Neural progenitor cell (in vitro differentiated cells): ENCODE measurements at places on chromosomes 1 and 21. TPM values are rescaled to one million over a fixed set of nuclear protein-coding genes. Genes with fewer than 3 reads are reported as not detected.

DNA sequence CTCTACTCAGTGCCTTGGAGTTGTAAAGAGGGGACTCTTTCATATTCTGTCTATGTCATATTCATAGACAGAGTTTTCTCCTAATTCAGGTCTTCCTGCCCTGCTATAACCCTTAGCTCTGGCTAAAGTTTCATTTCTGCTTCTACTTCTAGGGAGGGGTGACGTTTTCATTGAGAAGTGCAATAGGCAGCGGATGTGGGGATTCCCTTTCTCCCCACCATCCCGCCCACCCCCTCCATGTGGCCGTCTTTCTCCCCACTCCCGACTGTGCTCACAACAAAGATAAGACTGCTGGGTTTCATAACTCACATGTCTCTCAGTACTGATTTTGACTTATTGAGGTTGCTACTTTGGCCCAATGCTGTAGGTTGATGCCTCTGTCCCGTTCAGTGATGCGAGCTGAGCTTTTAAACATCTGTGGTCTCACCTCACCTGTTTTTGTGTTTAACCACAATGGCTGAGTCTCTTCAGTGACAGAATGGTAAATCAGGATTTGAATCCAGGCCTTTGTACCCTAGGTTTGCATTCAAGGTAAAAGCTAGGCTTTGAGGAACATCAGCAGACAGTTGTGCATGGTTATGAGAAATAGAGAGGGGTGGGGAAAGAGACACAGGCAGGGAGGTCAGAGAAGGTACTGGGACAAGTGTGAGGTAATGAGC is 7.8 kb upstream of the KIF14 start:
- DNase-seq = no peak

DNA sequence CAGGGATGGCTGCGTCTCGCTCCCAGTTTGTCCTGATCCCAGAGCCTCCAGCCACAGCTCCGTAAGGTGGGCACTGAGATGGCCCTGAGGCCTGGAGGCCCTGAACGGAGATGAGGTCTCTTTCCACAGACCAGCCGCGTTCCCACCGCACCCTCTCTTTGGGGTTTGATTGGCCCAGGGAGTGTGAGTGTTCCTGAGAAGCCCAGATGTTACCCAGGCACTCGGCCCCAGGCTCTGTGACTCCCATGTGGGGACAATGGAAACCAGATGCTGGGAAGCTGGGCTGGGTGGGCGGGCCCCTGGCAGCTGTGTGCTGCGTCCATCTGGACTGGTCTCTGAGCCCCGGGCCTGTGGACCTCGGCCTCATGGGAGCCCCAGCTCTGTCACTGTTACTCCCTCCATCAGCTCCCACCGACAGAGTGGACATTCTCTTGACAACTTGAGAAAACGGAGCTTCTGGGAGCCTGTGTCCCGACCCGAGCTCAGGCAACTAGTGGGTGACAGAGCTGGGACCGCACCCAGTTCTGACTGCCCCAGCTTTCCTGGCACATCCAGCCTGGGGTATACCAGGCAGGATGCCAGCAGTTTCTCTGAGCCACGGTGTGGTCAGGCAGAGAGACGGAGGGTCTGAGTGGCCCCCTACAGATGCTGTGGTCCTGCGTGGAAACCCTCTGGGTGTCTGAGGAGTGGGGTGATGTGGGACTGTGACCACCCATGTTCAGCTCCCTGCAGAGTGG is 9.8 kb upstream of the COL6A1 start:
- no peak for DNase-seq

DNA sequence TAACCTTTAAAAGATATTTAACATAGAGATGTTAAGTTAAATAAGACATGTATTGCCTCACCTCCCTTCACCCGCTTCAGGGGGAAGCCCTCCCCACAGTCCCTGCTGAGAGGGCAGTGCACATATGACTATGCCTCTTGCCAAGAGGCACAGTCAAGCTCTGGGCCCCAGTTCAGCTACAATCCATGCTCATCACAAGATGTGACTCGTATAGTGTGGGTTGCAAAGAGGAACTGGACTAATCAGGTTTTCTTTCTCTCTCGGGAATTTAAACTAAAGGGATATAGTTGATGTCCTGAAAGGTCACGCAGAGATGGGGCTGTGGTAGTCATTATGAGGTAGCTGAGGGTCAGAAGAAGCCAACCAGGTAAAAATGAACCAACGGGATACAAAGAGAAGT is 35.6 kb downstream of the LYST start:
- no peak for DNase-seq

The SLC45A1 gene
- total RNA-seq = 1.1 and 3.3 TPM in 2 replicates

DNA sequence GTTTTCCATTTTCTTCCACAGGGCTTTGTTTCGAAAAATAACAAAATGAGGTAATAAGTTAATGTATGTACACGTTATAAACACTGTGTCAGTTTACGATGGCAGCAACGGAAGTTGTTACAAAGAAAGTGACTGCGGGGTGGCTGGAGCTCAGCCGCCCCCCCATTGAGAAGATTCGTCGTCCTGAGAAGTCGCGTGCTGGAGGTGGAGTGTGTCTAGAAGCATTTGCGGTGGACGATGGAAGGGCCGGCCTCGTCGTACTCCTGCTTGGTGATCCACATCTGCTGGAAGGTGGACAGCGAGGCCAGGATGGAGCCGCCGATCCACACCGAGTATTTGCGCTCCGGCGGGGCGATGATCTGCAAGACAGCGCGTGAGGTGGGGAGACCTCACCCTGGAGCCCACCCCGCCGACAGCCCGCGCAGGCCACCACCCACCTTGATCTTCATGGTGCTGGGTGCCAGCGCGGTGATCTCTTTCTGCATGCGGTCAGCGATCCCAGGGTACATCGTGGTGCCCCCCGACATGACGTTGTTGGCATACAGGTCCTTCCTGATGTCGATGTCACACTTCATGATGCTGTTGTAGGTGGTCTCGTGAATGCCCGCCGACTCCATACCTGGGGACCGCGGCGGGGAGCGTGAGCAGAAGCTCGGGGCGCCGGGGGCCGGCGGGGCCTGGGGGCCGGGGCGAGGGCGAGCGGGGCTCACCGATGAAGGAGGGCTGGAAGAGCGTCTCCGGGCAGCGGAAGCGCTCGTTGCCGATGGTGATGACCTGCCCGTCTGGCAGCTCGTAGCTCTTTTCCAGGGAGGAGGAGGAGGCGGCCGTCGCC is 2.4 kb downstream of the ACTA1 start:
- DNase-seq = no peak

GRCh38 chr21:38492007-38492406 is 6.3 kb downstream of the ERG start:
- no peak for DNase-seq

DNA sequence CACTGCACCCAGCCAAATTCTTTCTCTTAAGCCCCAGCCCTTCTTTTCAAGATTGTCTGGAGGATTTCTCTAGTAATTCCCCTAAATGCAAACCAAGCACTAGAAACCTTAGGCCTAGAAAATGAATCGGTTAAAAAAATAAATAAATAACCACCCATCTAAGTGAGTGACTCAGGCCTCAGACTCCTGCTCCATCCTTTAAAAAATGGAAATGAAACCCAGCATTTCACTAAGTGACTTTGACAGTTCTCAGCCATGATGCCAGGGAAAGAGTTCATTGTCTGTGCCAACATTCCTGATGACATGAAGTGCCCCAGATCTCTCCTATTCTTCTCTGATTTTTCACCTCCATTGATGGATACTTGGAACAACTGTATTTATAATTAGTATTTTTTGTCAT is 415.2 kb upstream of the DAB1 start:
- DNase-seq = no peak

DNA sequence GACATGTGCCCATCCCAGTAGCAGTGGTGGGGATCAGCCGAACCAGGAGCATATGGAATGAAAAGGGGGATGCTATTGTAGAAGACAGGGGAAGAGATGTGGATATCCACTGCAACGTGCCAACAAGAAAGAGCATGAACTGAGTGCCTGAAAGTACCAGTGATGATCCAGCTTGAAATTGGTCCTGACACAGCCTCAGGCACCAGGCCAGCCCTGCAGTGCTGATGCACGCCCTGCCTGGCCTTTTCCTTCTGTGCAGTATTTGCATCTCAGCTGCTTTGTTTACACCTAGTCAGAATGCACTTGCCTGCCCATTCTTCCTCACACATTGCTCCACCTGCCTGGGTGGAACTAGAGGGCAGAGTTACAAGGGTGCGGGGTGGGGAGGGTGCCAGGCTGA is 50.3 kb upstream of the ARTN start:
- DNase-seq = no peak

The CYP4A22 gene
- not detected in 2 replicates for total RNA-seq

The PRELP gene
- total RNA-seq = 0.26 and 0.34 TPM in 2 replicates

DNA sequence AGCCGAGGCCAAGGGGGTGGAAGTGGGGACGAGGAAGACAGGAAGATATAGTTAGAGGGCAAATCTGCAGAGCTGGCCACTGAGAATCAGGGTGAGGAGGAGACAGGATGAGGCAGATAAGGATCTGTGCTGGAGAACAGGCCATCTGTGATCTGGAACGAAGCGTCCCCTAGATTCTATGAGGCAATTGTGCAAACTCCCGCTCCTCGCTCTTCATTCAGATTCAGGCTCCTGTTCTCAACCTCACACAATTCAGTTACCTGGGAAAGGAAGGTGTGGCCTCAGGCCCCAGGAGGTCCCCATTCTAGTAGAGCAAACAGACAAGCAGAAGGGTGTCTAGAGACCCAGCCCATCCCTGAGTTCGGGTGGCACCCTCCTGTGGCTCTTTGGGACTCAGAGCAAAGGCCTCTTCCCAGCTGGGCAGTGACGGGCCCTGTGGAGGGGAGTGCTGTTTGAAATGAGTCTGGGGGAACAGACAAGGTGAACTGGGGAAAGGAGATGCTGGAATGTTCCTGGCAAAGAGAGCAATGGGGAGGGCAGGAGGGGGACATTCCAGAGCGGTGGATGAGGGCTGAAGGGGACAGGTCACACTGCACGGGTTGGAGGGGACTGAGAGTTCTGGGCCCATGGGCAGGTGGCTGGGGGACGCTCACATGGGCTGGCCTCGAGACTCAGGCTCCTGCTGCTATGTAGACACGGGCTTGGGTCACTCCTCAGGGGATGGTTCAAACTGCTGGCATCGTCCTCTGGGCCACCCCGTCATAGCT is 39.9 kb upstream of the AJAP1 start:
- no peak for DNase-seq

The CD1E gene
- total RNA-seq = not detected in 2 replicates

DNA sequence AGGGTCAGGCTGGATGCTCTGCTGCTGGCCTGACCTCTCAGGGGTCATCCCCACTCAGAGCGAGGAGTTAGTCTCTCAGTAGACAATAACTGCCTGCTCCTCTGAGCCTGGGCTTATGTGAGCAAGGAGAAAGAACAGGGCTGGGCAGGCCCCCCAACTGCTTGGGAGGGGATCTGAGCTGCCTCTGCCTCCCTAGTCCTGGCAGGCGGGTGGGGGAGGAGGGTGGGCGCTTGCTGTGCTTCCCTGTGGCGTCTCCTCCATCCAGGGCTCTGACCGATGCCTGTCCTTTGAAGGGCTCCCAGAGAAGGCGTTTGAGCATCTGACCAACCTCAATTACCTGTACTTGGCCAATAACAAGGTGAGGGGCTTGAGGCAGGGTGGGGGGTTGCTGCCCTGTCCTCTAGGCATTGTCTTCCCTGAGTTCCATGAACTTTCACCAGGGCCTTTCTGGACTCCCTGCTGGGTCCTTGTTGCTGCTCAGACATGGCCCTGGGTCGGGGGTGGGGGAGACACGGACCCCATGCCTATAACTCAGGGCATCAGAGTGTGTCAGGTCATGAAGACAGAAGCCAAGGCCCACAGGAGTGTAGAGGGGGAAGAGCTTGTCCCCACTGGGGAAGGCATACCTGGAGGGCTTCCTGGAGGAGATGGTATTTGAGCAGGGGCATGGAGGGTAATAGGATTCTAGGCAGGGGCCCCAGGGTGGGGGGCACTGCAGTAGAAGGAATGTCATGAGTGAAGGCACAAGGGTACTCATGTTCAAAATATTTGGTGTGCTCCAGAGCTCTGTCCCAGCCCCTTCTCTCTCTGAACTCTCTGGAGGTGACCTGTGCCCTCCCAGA is 12.5 kb downstream of the PODN start:
- no peak for DNase-seq
